CD8-positive, alpha-beta T cell (primary cell): ENCODE measurements at places on chromosomes 1 and 21.
A peak's percentile ranks its signal among the peaks of the same experiment; 100 is the strongest.

DNA sequence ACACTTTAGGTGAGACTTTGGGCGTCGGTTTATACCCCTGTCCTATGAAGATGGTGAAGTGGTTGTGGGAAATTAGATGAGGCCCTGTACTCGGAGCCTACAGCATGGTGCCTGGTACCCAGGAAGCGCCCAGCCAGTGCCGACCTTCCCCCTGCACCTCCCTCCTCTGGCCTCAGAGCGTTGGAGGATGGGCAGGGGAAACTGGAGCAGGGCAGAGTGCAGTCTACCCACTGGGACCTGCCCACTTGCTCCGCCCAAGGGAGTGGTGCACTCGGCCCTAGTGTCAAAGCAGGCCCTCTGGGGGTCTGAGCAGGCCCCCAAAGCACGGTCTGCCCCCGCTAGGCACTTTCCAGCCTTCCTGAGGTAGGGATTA is 13.0 kb upstream of the TTC22 start:
- DNase-seq = no peak

DNA sequence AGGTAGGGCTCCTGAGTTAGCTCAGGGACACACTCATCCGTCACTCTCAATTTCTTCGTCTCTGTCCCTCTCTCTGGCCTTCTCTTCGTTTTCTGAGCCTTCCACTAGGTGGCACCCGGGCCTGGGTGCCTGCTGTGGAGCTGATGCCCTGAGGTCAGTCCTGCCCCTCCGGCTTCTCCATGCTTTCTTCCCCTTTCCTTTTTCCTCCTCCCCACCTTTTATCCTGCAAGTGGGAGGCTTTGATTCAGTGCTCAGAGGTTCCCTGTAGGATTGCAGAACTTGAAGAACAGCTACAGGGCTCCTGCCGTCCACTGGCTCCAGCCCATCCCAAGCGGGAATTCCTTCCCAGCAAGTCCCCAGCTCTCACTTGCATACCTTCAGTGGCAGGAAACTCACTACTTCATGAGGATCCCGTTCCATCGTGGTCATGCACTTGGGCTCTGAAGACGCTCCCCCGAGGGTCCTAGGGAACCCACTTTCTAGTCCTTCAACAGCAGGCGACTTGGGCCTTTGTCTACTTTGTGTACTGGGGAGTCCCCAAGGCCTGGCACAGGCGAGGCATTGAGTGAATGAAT is 45.6 kb downstream of the SRRM1 start:
- DNase-seq = peak; percentile 45

GRCh38 chr1:36170643-36171412 is 14.9 kb downstream of the MAP7D1 start:
- DNase-seq = no peak

- DNase-seq = no peak
These were observed 3.5 kb downstream of the SLC66A1 start for GRCh38 chr1:19315378-19316198.

DNA sequence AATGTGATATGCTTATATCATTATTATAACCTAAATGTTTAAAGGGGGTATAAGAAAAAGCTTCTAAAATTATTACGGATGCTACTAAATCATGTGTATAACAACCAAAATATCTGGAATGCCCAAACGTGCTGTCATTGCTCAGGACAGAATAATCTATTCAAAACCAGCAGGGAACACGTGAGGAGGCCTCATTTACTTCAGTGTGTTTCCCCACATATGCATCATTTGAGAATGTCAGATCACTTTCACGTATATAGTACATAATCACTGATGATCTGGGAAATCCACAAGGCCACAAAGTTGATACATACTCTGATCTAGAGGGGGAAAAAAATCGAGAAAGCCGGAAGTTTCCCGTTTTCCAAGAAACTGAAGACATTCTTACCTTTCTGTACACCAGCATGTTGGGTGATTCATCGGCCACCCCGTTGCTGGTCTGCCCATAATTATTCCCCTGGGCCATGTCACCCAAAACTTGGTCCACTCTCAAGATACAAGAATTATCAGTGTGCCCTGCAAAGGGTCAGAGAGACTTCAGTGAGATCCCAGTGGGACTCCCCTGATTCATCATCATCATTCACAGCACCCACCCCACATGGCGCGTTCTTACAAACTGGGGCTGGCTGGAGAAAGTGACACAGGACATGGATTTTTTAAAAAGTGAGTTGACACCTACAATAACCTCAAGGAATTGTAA is 1.5 kb downstream of the RGS7 start:
- no peak for DNase-seq

DNA sequence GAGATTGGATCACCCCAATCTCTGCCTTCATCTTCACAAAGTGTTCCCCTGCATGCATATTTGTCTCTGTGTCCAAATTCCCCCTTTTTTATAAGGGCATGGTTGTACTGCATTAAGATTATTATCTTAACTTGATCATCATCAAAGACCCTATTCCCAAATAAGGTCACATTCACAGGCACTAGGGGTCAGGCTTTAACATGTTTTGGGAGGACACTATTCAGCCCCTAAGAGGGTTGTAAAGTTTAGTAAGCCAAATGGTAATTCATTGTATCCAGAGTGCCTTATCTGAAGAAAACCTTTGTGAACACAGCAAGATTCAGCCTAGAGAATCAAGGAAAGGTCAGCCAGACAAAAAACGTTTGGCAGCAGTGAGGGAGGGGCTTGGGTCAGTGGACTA is 317.6 kb upstream of the PLD5 start:
- DNase-seq = no peak

DNA sequence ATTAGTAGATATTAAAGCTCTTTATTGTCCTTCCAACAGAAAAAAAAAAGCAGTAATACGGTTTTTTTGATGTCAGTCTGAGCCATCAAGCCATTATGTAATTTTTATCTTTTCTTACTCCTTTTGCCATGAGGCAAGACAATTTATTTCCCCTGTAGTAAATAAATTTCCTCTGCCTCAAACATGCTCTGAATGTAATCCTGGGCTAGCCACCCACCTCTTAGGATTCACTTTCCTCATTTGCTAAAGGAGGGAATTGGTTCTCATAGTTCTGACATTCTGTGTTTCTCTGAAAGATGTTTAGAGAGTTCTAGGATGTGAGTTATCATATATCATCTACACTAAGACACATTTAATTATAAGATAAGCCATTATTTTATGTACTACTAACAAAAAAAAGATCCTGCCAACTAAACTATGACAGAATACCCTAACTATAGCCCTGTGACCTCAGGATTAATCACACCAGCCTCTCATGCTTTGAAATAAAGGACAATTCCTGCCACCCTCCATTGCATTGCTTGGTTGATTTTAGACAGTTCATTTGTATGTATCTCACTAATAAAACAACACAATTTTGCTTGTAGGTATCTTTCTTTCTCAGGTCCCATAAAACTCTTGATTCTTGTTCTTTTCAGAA is 34.0 kb upstream of the RAP1A start:
- DNase-seq = no peak

- DNase-seq = no peak
These were observed 23.4 kb downstream of the SESN2 start for GRCh38 chr1:28282426-28283407.

DNA sequence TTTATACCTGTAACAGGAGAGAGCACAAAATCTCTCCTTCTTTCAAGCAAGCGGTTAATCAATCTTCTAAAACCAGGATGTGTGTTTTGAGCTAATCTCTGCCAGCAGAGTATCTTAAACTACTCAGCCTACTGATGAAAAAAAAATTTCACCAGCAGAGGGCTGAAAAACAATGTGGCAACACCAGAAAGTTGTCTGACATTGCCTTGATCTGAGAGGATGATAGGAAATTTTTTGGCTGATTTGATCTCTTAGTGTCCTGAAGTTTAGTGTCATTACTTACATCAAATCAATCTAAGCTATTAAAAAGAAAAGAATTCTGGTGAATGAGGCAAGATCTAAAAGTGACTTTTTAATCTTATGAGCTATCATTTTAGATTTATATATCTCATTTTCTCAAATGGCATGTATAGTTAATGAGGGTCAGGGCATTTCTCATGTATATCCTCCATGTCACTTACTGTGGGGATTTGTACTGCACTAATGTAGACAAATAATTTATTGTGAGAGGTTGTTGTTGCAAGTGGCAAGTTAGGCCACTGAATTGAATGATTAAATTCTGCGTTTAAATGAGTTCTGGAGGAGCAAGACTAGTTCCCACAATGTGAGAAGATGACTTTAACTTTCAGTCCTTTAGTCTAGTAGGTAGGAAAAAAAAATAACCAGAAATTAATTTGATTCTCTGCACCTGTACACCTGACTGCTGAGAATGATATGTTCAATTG is 10.9 kb downstream of the ADAMTS1 start:
- no peak for DNase-seq

DNA sequence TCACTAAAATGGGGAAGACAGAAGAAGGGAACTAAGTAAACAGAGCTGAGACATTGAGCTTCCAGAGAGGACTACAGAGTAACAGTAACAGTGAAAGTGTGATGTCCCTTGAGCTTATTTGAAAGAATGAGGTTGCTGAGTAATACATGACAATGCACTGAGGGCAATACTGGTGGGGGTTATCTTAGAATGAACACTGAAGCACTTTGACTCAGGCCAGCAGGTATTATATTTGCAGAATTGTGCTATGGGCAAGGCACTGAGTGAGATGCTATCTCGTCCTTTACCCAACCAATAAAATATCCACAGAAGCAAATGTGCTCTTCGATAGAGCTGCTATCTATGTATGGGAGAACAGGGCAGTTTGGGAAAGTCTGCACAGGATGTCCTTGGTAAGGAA is 133.2 kb downstream of the DISP1 start:
- DNase-seq = no peak

DNA sequence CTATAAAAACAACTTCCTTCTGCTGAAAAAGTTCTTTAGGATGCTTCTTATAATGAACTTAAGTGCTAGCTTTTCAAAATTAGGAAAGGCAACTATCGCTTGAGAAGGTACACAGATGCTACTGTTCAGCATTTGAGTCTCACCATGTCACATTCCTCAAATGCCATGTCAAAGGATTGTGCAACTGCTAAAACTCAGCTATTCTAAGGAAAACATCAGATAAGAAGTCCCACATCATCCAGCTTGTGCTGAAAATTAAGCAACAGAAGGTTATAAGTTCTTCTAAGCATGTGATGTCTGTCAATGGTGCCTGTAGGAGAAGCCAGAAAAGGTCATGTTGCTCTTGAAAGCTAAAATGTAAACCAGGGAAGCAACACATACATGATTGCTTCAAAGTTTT is 36.5 kb downstream of the MCOLN2 start:
- DNase-seq = no peak

GRCh38 chr1:246309247-246309884 is 197.7 kb downstream of the SMYD3 start:
- DNase-seq = no peak

DNA sequence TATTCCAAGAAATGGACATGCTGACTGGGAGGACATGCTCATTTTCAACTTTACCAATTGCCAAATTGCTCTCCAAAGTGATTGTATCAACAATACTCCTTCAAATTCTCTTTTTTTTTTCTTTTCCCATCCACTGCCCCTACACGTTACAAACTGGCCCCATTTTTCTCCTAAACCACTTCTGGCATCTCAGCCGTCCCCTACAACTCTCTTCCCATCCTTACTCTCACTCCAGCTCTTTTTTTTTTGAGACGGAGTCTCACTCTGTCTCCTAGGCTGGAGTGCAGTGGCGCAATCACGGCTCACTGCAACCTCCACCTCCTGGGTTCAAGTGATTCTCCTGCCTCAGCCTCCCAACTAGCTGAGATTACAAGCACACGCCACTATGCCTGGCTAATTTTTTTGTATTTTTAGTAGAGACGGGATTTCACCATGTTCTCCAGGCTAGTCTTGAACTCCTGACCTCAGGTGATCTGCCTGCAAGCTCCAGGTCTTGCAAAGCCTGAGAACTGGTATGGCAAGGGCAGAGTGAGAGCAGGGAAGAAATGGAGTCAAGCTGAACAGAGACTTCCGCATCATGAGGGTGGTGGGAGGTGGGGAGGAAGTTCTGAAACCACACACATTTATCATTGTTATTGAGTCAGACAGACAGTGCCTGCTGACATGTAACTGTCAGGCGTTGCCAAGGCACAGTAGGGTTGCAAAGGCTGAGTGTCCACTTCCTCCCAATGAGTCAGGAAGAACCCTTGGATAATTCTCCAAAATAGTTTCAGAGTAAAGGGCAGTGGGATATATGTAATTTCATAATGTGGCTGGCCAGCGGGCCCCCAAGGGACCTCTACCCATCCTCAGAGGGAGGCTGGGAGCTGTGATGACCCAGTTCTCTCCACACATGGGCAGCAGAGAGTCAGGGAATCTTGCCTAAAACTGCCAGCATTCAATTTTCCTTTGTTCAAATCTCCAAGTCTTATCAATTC is 17.4 kb downstream of the CELA3A start:
- DNase-seq = peak; percentile 73

DNA sequence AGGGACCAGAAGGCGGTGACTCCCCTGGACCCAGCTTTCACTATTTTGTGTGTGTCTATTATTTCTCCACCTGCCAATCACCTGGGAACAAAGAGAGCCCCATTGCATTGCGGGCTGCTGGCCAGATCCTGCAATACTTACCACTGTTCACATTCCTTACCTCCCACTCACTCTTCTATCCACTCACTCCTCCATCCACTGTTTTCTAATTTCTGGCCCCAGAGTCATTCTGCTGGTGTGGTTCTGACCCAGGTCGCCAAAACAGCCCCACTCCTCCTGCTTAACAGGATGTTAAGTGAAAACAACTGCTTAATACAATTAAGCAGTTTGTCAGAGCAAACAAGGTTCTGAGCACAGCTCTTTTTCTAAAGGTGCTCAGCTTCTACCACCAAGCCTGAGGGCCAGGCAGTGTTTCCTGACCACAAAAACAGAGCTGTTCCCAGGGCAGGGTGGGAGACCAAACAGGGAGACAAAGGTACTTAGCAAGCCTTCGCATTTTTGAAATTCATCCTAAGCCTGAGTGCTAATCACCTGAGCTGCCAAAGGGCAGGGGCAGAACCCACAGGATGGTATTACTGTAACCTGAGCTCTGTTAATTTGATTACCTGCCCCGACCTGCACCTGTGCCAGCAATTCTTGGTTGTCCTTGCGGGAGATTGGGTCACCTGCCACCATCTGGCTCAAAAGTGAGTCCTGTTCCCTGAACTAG is 38.5 kb upstream of the EFCAB14 start:
- no peak for DNase-seq

GRCh38 chr1:222223010-222223409 is 324.9 kb downstream of the HHIPL2 start:
- no peak for DNase-seq

DNA sequence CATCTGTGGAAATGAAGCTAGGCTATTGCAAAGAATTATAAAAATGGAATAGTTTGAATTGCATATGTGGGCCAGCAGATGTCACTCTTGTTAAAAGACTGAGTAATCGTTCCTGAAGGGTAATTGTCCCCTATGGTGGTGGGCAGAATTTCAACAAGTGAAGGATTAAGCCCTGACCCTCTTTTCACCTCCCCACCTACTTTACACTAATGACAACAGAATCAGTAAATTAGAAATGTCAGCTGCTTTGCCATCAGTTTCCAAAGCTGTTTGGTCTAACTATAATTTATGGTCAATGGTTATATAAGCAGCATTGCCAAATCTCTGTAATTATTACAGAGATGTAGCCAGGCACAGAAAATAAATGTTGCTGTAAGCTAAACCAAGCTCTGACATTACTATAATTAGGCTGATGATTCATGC is 898.6 kb downstream of the AMY1C start:
- no peak for DNase-seq

- DNase-seq = peak; percentile 0
These were observed 8.1 kb upstream of the POFUT2 start for GRCh38 chr21:45295576-45296365.

- no peak for DNase-seq
These were observed 39.0 kb downstream of the SMYD2 start for GRCh38 chr1:214319938-214320337.
